NB4 (cell line): ENCODE measurements at places on chromosomes 11 and 22.
A peak's percentile ranks its signal among the peaks of the same experiment; 100 is the strongest.

DNA sequence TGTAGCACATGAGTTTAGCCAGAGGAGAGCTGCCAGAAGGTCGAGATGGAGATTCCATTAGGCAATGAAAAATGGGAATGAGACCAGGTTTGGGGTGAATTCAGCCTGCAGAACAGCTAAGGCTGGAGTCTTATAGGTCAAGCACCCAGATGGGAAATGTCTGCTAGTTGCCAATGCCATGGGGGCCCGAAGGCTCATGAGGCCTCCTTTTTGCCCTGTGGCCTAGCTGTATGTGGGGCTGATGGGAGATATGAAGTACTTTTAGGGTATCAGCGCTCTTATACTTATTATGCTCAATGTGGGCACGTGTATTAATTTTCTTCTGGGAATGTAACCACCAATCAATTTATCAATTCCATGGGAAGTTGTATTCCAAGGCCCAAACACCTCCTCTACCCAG, 8.7 kb downstream of the PPFIBP2 start:
- no peak for DNase-seq

DNA sequence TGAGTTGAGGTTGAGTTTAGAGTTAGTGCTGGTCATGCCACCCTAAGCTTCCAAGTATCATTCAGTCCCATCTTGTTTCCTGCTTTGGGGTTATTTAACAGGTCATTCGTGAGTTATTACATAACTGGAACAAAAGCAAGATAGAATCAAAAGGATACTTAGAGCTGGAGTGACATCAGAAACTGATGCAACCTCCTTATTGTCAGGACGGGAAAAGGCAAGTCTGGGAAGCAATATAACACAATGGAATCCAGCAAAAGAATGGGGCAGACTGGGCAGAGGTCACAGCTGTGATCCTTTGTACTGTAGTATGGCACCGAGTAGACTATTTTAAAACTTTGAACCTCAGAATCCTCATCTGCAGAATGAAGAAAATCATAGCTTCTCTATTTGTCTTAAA, 4.4 kb upstream of the PRSS23 start:
- no peak for DNase-seq

DNA sequence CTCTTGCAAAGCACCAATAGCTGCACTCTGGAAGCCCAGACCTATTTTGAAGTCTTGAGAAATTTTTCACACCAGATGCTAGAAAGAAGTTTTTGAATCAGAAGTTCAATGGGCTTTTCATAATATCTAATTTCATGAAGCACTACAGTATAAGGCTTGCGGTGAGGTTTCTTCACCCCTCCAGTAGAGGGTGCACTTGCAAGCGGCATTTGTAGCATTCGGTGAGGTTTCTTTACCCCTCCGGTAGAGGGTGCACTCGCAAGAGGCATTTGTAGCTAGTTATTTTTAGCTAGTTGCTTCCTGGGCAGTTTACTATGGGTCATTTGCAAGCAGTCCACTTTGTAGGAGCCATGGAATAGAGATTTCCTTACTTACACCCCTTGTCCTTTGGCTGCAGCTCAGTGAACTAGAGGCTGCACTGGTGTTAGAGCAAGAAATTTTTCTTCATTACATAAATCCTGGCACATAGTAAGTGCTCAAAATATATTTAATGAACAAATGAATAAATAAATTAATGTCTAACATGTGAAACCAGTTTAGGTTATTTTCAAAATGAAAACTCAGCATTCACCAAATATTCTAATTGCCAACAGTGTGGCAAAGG, 7.8 kb upstream of the NOX4 start:
- DNase-seq = peak; percentile 27

DNA sequence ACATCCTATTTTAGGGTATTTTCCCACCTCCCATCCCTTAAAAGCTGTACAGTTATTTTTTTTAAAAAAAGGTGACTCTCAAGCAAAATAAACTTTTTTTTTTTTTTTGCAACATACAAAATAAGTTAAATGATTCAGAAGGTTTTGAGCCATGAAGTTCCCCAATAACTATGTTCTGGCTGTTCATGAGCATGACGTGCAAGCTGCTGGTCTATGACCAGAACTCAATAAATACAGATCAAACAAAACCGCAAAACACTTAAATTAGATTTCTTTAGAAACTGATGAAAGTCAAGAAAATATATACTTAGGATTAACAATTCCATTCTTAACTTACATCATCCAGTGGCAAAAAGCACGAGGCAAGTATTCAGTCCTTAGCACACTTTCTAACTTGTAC, 24.1 kb upstream of the CLNS1A start:
- DNase-seq = no peak

- DNase-seq = no peak
These were observed 4.7 kb downstream of the SCYL1 start for GRCh38 chr11:65529475-65530156.

GRCh38 chr11:46238967-46239800, 38.3 kb upstream of the CREB3L1 start:
- DNase-seq = peak; percentile 90

- DNase-seq = no peak
These were observed 3.2 kb upstream of the APOA5 start for GRCh38 chr11:116794851-116795250.

DNA sequence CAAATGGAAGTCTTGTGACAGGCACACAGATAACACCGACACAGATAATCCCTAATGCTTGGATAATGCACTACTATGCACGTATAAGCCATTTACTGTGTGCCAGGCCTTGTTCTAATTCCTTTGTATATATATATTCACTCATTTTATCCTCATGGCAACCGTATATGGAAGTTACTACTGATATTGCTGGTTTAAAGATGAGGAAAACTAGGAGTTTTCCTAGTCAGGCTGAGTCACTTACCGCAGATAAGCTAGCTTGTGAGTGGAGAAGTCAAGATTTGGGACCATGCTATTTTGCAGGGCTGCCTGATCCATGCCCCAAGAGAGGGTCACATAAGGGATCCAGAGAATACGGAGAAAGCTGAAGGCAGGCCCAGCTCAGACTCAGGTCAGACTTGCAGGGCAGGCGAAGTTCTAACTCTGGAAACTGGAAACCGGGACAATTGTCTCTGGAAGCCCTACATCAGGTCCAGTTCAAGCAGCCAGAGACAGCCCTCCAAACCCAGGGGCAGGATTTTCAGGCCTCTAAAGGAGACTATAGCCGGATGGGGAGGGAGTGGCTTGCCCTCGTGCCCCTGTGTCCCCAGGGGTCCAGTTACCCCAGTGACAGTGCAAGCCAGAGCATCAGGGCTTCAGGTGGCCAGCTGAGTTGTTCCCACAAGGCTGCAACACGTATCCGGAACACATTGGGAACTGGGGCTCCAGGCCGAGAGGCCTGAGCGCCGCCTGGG, 534.8 kb downstream of the INSC start:
- DNase-seq = no peak

DNA sequence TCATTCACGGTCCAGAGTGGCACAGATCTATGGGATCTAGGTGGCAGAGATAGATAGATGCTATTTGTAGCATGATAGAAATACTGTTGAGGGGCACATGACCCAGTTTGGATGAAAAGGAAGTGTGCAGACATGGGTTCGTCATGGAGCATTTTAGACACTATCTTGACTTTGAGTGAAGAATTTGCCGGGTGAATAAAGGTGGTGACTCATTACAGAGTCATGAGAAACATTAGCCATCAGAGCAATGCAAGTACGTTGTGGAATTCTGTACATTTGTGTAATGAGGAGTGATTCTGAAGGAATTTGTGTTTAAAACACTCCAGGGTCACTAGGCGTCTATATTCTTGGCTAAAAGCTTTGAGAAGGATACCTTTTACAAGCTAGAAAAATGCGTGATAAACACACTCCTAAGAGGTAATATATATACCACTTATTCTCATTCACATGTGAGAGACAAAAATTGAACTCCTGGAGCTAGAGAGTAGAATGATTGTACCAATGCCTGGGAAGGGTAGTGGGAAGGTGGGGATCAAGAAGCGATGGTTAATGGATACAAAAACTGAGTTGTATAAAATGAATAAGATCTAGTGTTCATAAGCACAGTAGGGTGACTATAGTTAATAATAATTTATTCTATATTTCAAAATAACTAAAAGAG, 593.7 kb upstream of the LUZP2 start:
- DNase-seq = no peak

GRCh38 chr11:117179048-117179999, 781 bp downstream of the SIDT2 start:
- peak; percentile 91 for DNase-seq

DNA sequence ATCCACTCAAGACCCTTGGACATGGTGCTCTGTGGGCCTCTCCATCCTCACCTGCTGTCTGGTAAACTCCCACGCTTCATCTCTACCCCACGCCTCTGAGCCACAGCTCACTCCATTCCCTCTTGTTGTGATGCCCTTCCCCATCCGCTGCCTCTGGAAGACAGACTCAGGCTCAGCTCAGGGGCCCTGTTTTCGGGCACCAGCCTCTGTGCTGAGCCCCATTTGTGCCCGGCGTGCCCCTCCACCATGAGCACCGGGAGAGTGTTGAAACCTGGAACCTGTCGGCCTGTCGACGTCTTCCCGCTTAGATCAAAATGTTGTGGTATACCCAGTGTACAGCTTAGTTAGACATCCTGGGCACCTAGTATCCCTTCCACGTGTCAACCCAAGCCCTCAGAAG, 6.5 kb upstream of the SCUBE1 start:
- DNase-seq = no peak

DNA sequence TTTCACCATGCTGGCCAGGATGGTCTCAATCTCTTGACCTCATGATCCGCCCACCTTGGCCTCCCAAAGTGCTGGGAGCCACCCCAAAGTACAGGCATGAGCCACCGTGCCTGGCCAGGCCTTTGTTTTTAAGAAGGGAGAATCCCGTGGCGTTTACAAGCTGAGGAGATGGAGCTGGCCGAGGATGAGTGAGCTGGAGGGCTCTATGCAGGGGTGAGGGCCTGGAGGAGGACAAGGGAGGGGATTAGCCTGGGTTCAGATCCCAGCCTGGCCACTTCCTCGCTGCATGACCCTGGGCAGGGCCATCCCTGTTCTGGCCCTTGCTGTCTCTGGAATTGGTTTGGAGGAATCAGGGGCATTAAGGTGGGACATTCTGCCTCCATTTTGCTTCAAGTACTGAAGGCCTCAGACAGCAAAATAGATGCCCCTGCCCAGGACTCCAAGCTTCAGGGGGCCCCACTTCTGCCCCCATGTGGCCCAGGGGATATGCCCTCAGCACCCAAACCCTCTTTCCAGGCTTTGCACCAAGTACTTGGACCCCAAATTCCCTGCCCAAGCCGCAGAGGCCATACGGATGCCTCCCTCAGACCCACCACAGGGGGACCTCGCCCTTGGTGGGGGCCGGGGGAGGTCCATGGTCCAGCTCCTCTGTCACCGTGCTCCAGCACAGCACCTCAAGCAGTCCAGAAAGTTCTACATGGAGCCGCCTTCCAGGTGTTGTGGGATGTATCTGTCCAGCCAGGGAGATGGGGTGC, 12.1 kb upstream of the LRP5 start:
- DNase-seq = no peak

- DNase-seq = no peak
These were observed 22.5 kb downstream of the CAVIN3 start for GRCh38 chr11:6297831-6298230.

GRCh38 chr11:130904380-130904779, 11.9 kb downstream of the SNX19 start:
- DNase-seq = no peak

GRCh38 chr11:456533-456932, 6.5 kb downstream of the PTDSS2 start:
- DNase-seq = no peak

DNA sequence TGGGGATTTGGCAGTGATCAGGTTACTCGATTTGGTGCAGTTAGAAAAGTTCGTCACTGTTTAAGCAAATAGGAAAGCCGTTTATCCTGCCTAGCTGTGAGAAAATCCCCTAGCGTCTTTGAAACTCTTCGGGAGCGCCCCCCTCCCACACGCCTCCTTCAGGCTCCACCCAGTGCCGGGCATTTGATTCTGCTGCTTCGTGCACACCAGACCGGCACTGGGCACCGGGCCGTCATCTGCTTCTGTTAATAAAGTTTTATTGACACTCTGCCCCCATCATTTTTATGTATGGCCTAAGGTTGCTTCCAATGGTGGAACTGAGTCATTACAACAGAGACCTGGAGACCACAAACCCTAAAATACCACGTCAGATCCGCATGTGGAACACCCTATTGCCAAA, 50.9 kb downstream of the IGF2 start:
- peak; percentile 53 for DNase-seq

DNA sequence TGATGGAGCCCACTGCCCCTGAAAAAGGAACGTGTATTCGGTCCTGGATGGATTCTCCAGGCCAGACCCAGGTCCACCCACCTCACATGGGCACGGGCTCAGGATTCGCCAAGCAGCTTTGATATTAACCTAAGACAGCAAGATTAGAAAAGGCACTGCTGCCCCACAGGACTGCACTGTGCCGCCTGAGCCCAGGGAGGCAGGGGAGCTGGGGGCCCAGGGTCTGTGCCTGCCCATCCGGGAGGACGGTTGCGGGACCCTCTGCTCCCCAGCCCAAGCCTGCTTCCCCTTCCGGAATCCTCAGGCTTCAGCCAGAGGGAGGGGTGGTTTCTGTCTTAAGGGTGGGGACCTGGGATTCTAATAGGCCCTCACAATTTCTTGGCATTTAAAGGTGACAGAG, 13.5 kb upstream of the VSIG10L2 start:
- DNase-seq = no peak

GRCh38 chr22:46029574-46030200, 52.7 kb upstream of the WNT7B start:
- DNase-seq = no peak

DNA sequence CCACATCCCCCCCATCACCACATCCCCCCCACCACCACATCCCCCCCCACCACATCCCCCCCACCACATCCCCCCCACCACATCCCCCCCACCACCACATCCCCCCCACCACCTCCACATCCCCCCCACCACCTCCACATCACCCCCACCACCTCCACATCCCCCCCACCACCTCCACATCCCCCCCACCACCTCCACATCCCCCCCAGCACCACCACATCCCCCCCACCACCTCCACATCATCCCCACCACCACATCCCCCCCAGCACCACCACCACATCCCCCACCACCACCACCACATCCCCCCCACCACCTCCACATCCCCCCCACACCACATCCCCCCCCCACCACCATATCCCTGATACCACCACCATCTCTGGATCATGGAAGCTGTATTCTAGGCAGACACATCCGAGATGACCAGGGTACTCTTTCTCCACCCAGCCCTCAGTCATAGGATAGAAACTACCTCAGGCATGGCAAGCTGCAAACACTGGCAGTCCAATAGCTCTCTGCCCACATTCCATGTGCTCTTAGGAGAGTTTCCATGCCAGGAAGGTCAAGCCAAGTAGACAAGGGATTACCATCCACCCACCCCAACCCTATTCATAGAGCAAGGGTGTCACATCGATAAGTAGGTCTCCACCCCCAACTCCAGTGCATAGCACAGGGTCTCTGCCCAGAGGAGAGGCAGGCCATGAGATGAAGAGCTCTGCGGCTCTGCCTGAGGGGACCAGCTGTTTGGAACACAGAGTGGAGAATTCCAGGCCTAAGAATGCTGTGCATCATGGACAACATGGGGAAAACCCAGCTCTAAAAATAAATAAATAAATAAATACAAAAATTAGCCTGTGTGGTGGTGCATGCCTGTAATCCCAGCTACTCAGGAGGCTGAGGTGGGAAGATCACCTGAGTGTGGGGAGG, 33.0 kb upstream of the TEAD1 start:
- peak; percentile 6 for DNase-seq

GRCh38 chr11:119307219-119307618, 9.7 kb downstream of the MCAM start:
- peak; percentile 67 for DNase-seq

- DNase-seq = no peak
These were observed 39.3 kb downstream of the DUSP8 start for GRCh38 chr11:1532606-1533341.

GRCh38 chr22:36700711-36701670, 2.6 kb downstream of the CACNG2 start:
- no peak for DNase-seq

GRCh38 chr11:121651257-121651605, 198.5 kb upstream of the SORL1-AS1 start:
- DNase-seq = no peak
